ENCODE measurements at places on chromosomes 13 and 19. TPM values are rescaled to one million over a fixed set of nuclear protein-coding genes. Genes with fewer than 3 reads are reported as not detected.

The ZNF579 gene
- total RNA-seq: 7.8 TPM

The TEX26 gene
- not detected for total RNA-seq

The ZNF93 gene
- 14.4 TPM for total RNA-seq

The ZNF580 gene
- total RNA-seq: 41.8 TPM

The OR4F17 gene
- not detected for total RNA-seq

The ERVK3-1 gene
- total RNA-seq: 59.5 TPM

The VSTM1 gene
- total RNA-seq: not detected

The FUT6 gene
- 0.22 TPM for total RNA-seq

The SBK2 gene
- total RNA-seq: not detected

The VAV1 gene
- 114 TPM for total RNA-seq

The PCDH9 gene
- 0.03 TPM for total RNA-seq

The SULT2A1 gene
- not detected for total RNA-seq

The MYO16 gene
- total RNA-seq: not detected

The COQ8B gene
- total RNA-seq: 28.1 TPM

The KCNN4 gene
- 28.8 TPM for total RNA-seq
